ENCODE measurements at places on chromosomes 11 and 22.

- DNase-seq, result no peak
Observed at GRCh38 chr11:91459840-91460239, 764.8 kb upstream of the FAT3 start.

- peak; percentile 49 for DNase-seq
Observed at GRCh38 chr11:124799348-124800225, 619 bp downstream of the MSANTD2 start.

- DNase-seq, result no peak
Observed at GRCh38 chr11:45344028-45344427, 57.9 kb upstream of the SYT13 start.

DNA sequence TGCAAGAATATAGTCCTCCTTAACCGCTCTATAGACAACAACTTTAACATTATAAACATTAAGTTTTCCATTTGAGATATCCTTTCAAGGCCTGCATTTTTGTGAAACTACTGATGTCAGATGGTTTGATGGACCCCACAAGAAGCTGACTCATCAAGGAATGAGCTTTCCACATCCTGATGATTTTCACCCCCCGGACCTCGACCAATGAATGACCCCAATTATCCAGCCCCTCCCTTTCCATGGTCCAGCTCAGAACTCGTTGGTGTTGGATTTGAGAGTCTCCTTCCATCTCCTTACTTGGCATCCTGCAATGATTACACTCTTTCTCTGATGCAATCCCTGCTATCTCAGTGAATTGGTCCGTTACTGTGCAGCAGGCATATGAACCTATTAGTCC, 31.8 kb upstream of the GUCY1A2 start:
- no peak for DNase-seq

- DNase-seq, result no peak
Observed at GRCh38 chr11:5679811-5680210, 5.1 kb downstream of the TRIM5 start.

DNA sequence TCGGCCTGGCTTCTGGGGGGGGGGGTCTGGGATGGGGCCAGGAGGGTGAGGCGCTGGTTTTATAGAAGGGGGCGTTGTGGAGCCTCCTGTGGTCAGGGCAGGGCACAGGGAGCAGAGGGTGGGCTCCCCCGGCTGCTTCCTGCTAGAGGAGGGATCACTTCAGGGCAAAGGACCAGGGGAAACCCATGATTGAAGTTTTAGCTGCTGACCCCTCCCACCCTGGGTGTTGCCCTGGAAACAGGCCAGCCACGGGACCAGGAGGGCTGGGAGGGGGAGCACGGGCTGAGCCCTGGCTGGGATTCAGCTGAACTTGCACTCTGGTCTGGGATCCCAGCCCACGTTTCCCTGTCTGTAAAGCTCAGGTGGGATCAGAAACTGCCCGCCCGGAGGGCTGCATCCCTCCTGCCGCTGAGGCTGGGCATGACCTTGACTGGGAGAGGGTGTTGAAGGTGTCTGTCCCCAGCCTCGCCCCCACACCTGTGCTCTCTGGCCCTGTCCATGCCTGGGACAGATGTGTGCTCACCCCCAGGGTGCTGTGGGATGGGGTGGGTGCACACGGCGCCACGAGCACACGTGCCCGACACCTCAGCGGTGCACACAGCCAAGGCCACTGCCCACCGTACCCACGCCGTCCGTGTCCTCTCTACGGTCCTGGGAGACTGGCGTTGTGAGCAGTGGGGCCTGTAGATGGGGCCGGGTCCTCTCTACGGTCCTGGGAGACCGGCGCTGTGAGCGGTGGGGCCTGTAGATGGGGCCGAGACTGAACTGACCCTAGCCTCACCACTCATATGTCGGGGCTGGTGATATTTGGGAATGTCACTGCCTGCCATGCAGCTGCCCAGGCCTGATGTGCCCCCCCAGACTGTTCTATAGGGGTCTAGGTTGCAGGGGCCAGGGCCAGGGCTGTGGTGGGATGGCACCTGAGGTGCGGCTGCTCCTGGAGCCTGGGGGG, 2.3 kb downstream of the TSPAN4 start:
- DNase-seq, result peak; percentile 86

DNA sequence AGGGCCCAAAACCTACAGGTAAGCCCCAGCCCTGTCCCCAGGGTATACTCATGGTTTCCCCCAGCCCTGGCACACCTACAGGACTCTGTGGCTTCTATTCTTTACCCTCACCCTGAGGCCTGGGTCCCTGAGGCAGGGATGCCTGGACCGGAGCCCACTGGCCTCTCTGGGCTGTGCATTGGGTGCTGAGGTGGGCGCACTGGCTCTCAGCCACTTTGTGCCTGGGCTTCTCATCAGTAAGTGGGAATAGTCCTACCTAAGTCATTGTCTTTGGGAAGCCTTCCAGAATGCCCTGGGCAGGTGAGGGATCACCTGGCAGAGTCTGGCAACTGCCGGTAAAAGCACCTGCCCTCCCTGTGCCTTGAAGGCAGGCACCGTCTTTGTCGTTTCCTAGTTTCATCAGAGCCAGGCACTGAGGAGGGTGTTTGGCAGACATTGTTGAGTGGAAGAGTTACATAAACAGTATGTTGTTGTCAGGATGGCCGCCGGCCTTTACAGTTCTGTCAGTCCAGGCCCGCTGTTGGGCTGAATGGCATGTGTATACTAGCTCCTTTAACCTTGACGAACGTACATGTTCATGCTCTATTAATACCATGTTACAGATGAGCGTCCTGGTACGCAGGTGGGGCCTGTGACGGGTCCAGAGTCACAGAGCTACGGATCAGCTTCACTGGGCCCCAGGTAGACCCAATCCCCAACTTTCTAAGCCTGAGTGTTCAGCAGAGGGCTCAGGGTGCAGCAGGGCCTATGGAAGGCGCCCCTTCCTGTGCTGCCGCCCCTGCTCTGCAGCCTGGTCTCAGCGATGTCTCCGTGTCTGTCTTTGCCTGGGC, 23.0 kb downstream of the SHANK3 start:
- DNase-seq, result no peak

DNA sequence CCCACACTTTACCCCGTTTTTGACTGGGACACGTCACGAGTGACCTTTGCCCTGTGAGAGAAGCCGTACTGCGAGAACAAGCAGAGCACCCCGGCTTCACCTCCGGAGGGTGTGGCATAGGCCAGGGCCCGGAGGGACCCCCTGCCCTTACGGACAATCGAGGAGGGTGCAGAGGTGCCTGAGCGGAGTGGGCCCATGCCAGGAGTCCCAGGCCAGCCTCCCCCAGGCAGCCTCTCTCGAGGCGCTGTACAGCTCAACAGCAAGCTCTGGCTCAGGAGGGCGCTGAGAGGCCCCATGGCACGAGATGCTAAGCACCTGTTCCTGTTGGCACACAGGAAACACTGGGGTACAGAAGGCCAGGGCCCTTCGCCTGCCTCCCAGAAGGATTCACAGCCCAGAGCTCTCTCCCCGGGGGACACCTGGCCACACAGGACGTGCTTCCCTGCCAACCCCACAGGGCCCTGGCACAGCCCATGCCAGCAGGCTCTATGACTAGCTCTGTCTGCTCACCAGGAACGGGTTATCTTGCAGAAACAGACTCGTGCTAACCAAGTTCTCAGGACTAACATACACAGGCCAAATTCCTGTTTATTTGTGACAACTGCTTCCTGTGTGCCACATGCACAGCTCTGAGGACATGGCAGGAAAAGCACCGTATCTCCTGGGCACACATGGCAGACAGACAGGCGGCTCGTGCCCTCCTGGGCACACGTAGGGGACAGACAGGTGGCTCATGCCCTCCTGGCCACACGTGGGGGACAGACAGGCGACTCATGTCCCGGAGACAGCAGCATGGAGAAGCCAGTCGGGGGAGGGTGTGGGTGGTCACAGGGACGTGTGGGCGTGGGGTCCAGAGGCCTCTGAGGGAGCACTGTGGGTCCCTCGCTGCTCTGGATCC, 11.6 kb downstream of the TOLLIP start:
- peak; percentile 84 for DNase-seq

DNA sequence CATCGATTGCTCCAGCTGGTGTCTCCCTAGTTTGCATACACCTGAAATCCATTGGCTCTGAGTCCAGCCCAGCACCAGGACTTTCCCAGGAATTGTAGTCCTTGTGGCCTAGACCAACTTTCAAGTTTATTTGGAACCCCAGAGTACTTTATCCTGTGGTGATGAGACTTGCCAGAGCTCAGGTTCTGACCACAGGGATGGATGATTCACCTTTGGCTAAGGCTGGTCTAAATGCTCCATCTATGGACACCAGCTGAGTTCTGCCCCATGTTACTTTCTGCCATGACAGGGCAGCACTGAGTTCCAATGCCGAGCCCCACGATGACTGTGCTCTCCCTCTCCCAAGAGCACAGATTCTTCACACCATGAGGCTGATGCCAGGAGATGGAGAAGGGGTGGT, 17.3 kb upstream of the INSC start:
- no peak for DNase-seq

DNA sequence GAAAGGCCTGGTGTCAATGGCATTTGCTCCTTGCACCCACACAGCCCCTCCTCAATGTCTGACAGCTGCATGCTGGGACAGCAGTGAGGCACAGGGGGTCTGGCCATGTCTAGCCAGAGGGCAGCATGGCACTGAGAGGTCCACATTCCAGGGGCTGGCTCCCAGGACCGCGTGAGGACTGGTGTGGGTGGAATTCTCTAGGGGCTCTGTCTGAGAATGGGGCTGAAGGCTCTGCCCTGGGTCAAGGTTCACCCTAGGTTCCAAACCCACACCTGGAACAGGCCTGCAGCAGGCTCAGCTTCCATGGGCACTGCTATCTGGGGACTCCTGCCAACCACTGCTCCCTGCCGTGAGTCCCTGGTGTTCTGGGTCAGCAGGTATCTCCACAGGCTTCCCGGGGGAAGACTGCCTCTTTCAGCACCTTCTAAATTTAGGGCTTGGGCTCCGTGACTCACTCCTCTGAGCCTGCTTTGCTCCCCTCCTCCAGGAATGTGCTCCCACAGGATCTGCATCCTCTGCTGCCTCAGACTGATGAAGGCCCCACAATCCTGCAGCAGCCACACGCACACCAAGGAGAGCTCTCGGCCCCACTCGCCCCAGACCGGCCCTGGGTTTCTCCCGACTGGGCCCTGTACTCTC, 4.2 kb downstream of the STARD10 start:
- DNase-seq, result peak; percentile 86

DNA sequence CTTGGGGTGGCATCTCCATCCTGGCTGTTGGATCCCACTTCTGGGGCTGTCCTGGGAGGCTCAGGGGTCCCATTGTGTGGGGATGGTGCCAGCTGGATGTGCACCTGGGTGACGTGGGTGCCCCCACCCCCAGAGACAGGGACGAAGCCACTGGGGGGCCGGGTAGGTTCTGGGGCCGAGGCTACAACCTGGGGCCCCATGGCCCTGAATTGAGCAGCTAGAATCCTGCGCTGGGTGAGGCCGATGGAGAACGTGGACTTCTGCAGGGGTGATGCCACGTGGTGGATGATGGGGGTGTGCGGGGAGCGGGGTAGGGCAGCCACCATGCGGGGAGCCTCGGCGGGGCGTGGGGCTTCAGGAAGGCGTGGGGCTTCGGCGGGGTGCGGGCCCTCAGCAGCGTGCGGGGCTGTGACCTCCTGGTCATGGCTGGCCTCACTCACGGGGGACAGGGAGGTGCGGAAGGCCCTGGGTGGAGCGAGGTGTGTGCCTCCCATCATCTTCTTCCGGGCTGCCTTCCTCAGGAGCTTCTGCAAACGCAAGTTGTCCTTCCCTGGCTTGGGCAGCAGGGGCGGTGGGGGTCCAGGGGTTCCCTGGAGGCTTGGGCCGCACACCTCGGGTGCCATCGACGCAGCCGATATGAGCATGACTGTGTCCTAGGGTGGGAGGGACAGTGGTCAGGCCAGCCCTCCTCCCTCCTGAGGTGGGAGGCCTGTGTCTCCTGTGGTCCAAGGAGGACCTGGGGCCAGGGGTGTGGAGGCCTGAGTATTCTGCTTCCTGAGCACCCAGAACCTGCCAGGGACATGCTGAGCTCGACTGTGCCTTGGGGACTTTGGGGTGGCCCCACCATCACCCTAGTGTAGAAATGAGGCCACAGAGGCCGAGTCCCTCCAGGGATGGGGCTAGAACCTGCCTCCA, 1.5 kb downstream of the PRR33 start:
- DNase-seq, result no peak

DNA sequence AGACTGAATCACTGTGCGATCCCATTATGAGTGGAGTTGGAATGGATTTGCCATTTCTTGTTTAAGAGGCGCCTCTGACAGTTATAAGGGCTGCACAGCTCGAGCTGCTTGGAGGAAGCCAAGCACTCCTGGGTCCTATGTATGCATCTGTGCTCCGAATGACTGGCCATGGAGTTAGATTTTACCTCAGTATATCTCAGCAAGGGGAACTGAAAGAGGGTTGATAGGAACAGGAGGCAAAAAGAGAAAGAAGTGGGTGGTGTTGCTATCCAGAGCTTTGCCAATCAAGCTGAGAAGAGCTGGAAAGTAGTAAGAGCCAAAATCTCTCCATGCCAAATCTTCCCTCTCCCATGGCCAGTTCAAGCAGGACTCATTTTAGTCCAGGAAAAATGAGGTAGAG, 632.0 kb upstream of the KIRREL3 start:
- DNase-seq, result no peak

GRCh38 chr11:23211221-23211620, 350.9 kb upstream of the CCDC179 start:
- DNase-seq, result no peak

GRCh38 chr22:26429458-26430286, 612 bp downstream of the ASPHD2 start:
- no peak for DNase-seq

DNA sequence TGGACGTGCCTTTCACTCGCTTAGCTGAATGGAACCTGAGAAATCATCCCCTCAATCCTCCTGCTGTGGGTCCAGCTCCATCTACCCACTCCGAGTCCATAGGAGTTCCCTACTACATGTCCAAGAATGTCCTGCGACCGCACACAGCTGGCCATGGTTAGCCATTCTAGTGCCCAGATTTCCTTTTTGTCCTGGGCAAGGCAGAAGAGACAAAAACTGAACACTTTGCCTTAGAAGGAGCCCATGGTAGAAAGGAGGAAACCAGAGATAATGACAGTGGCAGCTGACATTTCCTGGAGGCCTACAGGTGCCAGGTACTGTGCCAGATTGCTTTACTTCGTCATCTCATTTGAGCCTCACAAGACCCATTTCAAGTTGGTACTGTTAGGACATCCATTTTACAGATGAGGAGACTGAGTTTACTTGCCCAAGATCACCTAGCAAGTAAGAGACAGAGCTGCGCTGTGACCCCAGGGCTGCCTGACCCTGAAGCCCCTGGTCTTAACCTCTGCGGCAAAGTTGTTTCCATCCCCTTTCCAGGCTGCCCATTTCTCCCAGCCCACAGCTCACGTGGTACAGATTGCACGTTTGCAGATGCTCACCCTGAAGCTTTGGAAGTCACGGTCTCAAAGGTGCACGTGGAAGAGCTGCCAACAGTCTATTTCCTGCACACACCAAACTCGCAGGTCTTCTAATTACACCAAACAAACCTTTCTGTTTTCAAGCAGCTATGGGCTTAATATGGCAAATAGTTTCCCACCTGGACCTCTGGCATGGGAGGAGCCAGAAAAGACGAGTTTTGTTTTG, 112.7 kb downstream of the ZBTB16 start:
- DNase-seq, result peak; percentile 72

GRCh38 chr11:41377709-41378394, 81.6 kb downstream of the LRRC4C start:
- peak; percentile 73 for DNase-seq

Data from left lobe of liver (tissue), 2 donors.